ENCODE measurements at places on chromosomes 3 and 15.

DNA sequence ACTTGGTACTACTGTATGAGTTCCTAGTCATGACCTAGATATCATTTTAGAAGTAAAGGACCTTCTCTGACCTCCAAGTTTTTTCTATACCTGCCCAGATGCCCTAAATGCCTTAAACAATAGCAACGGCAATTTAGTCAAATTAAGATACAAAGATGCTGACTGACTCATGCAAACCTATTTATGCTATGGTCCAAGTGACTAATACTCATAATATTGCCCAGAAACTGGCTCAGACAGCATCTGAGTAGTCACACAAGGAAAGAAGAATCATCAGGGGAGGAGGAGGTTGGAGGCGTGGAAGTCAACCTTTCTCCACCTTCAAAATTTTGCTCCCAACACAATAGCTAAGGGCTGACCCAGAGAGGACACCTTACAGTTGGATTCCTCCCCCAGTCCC, 6.8 kb downstream of the FYCO1 start:
- peak; percentile 77 for DNase-seq

DNA sequence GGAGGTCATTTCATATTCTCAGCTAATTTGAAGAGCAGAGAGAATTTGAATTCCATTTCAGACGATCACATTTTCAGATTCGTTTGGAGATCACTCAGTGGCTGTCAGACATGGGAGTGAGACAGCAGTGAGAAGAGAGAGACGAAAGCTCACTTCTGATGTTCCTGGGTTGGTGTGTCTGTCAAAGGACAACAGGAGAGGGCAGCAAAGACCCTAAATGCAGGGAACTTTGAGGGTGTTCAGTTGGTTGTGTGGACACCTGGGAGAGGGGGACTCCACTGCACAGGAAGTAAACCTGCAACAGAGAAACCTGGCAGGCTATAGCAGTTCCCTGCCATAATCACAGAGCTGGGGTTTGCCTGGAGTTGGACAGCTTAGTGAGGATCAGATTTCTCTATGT, 675.1 kb downstream of the SQOR start:
- DNase-seq = no peak

DNA sequence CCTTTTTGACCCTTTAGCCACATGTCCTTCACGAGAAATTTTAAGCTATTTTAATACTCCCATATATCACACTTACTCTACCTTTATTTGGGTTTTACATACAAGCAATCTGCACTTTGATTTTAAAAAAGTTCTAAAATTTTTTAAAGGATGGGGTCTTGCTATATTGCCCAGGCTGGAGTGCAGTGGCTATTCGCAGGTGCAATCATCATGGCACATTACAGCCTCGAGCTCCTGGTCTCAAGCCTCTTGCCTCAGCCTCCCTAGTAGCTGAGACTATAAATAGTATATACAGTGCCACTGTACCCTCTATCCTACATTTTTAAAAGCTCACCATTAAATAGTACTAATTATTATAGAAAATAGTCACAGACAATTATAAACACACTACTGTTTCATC, 29.9 kb downstream of the NIT2 start:
- DNase-seq = no peak

DNA sequence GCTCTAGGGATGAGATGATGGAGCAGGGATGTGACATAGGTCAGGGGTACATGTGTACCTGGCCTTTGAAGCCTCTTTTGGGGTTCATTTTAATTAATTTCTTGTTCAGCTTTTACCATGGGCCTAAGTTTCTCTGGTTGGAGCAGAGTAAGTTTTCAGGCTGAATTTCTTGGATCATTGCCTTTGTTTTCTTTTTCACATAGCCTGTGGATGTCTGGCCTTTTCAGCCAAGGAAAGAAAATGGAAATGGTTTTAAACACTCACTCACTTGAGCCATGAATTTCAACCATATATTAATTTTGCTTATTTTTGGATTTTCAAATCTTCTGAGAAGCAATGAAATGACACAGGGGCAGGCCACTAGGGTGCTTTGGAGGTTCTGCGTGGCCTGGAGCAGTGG, 30.2 kb downstream of the CACNA1D start:
- no peak for DNase-seq

DNA sequence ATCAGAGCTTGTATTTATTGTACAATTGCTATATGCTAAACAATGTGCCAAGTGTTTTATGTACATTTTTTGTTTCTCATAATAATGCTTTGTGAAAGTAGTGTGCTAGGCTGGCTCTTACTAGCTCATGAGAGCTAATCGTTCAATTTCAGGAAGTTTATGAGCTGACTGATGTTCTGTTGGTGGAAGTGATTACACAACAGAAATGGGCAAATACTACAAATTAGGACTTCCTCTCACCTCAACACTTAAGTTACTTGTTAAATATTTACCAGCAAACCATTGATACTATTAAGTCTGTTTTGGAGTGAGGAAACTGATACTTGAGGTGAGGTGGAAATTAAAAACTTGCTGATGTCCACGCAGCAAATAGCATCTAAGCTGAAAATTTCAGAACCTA, 32.3 kb downstream of the SLC9C1 start:
- DNase-seq = no peak

DNA sequence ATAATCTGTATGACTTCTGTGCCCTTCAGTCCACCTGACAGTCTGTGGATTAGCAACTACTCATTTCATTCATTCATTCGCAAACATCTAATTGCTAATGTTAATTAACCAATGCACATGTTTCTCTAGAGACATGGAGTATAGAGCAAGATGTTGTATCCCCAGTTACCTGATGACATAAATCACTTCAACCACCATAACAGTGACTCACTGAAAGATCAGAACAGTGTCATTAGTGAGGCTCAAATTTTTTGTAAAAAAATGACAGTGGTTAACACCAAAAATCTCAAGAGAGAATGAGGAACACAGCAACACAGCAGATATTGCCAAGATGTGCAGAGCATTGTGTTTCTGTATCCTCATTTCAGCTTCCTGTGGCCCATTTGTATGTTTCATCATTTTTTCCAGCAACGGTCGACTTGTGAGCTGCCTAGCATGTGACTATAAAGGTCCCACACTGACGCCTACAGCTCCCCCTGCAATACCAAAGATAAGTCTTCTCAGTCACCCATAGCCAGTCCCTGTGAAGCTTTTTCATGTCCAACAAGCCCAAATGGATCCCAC, 3.7 kb upstream of the PLD1 start:
- peak; percentile 10 for DNase-seq

- peak; percentile 69 for DNase-seq
These were observed 127.0 kb upstream of the ICE2 start for GRCh38 chr15:60605879-60606307.

- no peak for DNase-seq
These were observed 19.0 kb downstream of the CISH start for GRCh38 chr3:50592568-50592967.

- DNase-seq = no peak
These were observed 106.5 kb downstream of the TPRA1 start for GRCh38 chr3:127483902-127484591.

- DNase-seq = no peak
These were observed 23.6 kb downstream of the SETD5 start for GRCh38 chr3:9420850-9421549.

DNA sequence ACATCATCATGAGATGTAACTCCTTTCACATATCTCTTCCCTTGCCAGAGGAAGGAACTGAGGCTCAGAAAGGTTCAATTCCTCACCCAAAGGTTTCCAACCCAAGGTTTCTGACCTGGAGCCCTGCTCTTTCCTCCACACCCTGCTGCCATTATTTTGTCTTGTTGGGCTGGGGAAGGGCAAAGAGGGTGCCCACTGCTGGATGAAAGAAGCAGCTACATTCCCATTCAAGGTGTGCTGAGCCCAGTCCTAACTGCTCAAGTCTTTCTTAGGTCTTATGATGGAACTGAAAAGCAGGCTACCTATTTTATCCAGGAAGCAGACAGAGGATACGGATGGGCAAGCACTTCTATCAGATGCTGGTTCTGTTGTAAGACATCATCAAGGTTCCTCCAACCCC, 258.0 kb upstream of the CTDSPL start:
- DNase-seq = no peak

GRCh38 chr3:169152319-169152718, 511.2 kb downstream of the MECOM start:
- DNase-seq = no peak
